ENCODE measurements at places on chromosomes 2 and 18. TPM values are rescaled to one million over a fixed set of nuclear protein-coding genes. Genes with fewer than 3 reads are reported as not detected.

DNA sequence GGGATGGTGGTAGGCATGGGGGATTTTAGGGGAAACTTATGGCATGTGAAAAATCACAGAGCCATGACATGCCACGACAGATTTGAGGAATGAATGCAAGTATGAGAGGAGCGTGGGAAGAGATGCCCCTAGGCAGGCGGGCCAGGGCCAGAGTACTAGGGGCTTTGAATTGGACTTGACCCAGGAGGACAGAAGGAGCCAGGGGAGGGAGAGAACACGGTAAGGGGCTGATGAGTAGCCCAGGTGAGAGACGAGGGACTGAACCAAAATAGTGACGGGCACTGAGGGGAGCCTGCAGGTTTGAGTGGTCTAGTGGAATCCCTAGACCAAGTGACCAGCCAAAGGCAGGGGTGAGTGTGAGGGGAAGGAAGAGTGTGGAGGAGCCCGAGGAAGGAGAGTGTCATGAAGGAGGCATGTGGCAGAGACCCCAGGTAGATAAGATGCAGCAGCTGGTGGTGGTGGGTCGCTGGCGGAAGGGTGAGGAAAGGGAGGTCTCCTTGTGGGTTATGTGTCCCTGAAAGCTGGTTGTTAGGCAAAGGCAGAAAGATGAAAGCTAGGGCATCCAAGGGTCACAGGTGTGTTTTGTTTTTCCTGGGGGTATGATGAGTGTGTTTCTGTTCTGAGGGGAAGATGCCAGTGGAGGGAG, 48.7 kb downstream of the ZBTB7C start:
- DNase-seq: no peak

- no peak for DNase-seq
Observed at GRCh38 chr2:145851730-145852129, 1331.8 kb upstream of the ZEB2 start.

DNA sequence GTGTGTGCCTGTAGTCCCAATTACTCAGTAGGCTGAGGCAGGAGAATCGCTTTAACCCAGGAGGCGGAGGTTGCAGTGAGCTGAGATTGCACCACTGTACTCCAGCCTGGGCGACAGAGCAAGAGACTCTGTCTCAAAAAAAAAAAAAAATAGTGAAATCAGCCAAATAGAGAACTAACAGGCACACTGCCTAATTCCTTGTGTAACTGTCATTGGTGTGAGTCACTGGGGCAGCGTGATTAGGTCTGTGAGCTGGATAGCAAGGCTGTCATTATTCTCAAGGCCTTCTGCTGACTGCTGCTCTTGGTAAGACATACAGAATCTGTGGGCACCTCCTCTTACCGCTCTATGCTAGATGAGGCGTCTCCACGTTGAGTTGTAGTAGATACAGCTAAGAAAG, 270.3 kb downstream of the NEDD4L start:
- DNase-seq: no peak

DNA sequence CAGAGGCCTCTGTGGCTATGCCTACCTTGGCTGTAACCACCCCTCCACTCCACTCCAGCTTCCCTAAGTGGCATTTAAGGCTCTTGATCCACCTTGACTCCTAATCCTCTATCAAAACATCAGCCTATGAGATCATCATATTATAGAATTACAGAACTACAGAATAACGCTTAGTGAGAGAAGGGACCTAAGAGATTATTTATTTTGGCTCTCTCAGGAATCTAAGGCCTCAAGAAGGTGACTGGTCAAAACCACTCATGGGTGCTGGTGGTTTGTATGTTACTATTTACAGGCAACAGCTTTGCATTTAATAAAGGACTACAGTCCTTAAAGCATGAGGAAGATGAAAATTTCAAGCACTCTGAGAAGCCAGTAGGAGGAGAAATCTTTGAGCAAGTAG, 118.8 kb downstream of the FSHR start:
- DNase-seq: no peak

DNA sequence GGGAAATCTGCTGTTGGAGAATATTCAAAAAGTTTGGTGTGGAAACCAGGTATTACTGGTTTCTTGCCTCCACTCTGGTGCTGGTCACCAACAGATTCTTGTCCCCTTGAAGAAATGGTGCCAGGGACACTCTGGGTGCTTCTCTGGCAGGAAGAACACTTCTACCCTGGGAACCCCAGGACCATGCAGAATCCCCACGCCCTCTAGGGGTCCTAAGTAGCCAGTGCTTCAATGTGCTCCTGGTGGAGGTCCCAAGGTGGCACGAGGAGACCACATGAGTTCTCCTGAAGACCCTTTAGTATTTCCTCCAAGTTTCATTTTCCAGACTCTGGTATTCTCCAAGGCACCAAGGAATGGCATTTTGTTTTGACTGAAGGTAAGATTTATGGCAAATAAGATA, 380.6 kb downstream of the TSN start:
- DNase-seq: no peak

- DNase-seq: no peak
Observed at GRCh38 chr2:172783165-172783898, 47.7 kb downstream of the RAPGEF4 start.

DNA sequence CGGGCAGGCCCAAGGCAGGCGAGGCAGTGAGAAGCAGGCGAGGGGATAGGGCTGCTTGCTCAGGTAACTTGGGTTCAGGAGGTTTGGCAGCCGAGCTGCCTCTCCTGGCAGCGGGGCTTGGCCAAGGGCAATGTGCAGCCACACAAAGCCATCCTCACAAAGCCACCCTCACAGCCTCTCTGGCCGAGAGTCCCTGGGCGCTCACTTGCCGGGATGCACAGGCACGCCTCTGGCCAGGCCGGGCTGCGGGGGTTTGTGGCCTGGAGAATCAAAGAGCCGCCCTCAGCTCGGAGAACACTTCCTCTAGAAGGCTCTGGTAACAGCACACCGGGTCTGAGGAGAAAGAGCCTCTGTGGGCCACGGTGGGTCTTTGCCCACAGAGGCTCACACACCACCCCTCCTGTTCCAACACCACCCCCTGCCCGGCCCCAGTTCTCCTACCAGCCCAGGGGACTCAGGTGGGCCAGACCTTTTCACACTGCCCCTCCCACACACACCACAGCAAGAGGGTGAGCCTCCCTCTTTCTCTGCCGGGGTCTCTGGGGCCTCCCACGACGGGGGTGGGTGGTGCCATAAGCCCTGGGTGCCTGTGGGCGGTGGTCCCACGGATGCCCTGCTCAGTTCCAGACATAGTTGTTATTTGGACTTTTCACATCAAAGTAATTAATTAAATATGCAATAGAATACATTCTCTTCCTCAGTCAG, 186.9 kb downstream of the ZFP36L2 start:
- no peak for DNase-seq

DNA sequence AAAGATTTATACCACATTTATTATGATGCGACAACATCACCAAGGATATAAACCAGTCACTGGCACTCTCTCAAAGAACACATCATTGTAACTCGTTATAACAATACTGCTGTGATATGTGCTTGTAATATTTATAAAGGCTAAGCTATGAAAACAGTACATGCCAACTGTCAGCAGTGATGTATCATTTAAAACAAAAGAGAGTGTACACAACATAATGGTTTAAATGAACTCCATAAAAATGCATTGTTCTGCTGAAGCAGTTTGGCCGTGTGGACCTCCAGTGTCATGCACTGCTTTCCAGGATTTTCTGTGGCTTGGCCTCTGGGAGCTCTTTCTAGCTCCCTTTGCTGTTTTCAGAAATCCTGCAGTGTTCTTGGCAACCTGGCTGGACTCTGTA, 215.6 kb downstream of the MTX2 start:
- DNase-seq: no peak

GRCh38 chr2:238698451-238699306, 149.2 kb upstream of the TWIST2 start:
- no peak for DNase-seq

DNA sequence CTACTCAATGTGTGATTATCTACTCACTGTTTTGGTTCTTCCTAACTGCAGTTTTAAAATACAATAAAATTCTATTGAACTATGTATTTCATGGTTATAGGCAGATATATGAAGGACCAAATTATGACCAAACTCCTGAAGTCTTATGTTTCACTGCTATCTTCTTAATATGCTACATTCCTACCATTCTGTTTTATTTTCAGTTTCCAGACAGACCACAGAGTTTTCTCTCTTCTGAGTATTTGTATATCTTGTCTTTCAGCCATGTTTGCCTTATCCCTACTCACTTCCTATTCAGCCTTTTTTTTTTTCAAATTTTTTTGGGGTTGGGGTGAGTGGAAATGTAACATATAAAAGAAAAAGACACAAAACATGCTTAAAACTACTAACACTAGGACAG, 6.3 kb downstream of the RFTN2 start:
- no peak for DNase-seq

GRCh38 chr18:60684843-60685513, 312.4 kb upstream of the MC4R start:
- DNase-seq: peak; percentile 12

GRCh38 chr18:35642802-35643201, 61.3 kb downstream of the GALNT1 start:
- DNase-seq: no peak

GRCh38 chr18:61474341-61474740, 141.1 kb downstream of the CDH20 start:
- no peak for DNase-seq

DNA sequence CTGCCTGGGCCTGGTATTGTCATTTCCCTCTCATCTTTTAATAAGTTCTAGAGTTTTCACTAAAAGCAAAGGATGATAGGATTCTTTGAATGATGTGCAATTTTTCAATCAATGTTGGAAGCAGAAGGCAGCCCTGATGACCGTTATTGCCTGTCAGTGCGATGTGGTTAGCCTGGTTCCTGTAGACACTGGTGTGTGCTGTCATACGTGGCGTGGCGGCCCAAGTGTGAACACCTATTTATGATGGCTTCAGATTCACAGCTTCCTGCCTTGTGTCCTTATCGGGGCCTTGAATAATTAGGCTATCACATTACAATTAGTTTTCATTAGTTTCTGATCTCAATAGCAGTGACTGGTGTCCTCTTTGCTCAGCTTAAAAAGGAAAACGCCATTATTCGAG, 218.5 kb downstream of the TPGS2 start:
- no peak for DNase-seq

DNA sequence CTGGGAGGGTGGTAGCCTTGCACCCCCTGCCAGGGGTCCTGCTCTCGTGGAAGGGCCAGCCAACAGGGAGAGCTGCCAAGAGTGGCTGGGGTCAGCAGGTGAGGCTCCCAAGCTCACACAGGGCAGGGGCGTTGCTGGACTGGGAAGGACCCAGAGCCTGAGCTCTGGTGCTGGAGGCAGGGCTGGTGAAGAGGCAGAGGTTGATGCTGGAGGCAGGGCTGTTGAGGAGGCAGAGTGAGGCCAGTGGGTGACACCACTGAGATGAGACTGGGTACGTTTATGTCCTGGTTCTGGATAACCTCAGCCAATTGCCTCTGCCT, 7.0 kb downstream of the ADRA2B start:
- DNase-seq: no peak

DNA sequence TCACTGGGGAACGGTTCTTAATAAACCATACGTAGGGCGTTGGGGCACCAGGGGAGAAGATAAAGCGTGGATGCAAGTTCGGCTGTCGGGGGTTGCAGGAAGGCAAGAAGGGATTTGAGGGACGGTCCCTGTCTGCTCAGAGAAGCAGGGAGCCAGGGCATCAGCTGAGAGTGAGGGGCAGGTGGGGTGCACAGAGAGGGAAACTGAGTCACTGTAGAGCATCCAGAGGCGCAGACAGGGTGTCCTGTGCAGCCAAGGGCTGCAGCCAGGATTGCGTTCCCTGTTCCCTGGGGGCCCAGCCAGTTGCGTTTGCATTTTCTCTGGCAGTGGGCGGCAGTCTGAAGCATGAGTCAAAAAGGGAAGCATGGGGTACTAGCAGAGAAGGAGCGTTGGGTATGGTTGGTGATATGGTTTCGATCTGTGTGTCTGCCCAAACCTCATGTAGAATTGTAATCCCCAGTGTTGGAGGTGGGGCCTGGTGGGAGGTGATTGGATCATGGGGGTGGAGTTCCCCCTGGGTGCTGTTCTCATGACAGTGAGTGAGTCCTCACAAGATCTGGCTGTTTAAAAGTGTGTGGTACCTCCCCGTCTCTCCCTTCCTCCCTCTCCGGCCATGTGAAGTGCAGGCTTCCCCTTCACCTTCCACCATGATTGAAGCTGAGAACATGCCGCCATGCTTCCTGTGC, 202.9 kb downstream of the NDUFA10 start:
- no peak for DNase-seq

DNA sequence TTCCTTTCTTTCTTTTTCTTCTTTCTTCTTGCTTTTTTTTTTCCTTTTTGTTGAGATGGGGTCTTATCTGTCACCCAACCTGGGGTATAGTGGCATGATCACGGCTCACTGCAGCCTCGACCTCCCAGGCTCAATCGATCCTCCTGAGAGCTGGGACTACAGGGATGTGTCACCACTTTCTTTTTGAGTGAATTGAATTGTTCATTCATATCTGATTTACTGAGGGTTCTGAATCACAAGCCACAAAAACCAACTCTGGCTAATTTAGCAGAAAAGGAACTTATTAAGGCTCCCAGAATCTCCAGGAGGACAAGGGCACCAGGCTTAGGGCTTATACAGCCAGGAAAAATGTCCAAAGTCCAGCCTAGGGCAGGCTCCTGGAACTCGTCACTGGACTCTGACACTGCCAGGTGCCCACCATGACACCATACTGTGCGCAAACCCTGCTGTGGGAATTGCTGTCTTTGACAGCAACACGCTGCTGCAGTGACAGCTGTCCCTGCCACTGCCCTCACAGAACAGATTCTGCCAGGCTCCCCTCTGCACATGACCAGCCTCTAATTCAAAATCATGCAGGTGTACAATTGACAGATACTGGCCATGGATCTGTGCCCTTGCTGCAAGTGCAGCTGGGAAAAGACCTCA, 42.9 kb upstream of the EML6 start:
- no peak for DNase-seq

DNA sequence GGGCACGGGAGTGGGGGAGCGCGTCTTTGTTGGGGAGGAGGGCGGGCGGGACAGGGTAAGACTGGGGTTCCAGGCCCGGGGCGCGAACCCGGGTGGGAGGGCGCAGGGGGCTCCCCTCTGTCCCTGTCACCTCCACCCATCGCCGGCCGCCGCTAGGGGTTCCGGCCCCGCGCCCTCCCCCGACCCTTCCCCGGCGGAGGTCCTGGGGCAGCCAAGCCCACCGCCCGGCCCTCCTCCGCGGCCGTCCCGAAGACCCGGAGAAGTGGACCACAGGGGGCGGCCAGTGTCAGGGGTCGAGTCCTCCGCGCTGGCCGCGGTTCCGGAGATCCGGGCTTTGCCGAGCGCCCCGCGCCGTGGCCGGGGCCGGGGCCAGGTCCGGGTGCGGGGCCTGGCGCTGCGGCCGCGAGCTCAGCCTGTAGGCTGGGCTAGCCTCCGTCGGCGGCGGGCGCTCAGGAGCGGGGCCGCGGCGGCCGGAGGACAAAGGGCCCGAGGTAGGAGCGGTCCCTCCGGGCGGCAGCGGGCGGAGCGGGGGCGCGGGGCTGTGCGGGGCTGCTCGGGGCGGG, 16.6 kb upstream of the E2F6 start:
- no peak for DNase-seq

CDCA7 gene
- 39.8 TPM for polyA plus RNA-seq

CCDC148 gene
- polyA plus RNA-seq: 8.4 TPM

SERPINB13 gene
- not detected for polyA plus RNA-seq

GPR148 gene
- polyA plus RNA-seq: not detected

D2HGDH gene
- polyA plus RNA-seq: 50.4 TPM

NCKAP5 gene
- 7.7 TPM for polyA plus RNA-seq

MAP2 gene
- polyA plus RNA-seq: 36.6 TPM

ABCG5 gene
- 0.91 TPM for polyA plus RNA-seq
